ENCODE measurements at places on chromosomes 7 and 10. TPM values are rescaled to one million over a fixed set of nuclear protein-coding genes. Genes with fewer than 3 reads are reported as not detected.

Gene LRRC61
- 0.20 TPM for total RNA-seq

Gene TRIM50
- not detected for total RNA-seq

Gene CALHM3
- 0.20 TPM for total RNA-seq

Gene CYP2W1
- 0.05 TPM for total RNA-seq

Gene SH2B2
- total RNA-seq = 3.6 TPM

Gene C7orf57
- total RNA-seq = 0.18 TPM

Gene GPC2
- 0.84 TPM for total RNA-seq

Gene HGF
- total RNA-seq = not detected

Gene IL2RA
- not detected for total RNA-seq

Gene PANK1
- 6.4 TPM for total RNA-seq

Gene TRIM74
- 0.30 TPM for total RNA-seq

Gene KBTBD2
- total RNA-seq = 26.4 TPM

Gene GFRA1
- 10.0 TPM for total RNA-seq

Gene SPDYE5
- not detected for total RNA-seq

Gene CHRM2
- total RNA-seq = not detected

Gene OR2A1
- not detected for total RNA-seq

Data from A549 treated with GW870086 at 1 μM for 4 hours (cell line).